ENCODE measurements at places on chromosomes 6 and 20. TPM values are rescaled to one million over a fixed set of nuclear protein-coding genes. Genes with fewer than 3 reads are reported as not detected.

DNA sequence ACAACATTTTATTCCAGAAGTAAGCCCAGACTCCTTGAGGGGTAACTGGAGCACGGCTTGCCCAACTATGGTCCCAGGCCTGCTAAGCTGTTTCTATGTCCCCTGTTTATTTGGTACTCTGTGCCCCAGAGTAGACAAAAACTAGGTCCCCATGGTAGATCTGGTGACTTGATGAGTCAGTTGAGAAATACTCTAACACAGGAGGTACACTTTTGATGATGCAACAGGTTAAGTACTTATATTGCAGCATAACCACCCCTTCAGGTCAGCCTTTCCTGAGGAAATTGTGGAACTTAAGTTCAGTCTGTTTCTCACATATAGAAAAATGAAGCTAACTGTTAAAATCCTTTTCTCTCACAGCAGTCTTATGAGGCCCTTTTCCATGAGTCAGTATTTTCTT, 19.6 kb downstream of the TTPAL start:
- ATAC-seq: peak; percentile 54

VSX1 gene
- not detected for total RNA-seq

SCGN gene
- not detected for total RNA-seq

DNA sequence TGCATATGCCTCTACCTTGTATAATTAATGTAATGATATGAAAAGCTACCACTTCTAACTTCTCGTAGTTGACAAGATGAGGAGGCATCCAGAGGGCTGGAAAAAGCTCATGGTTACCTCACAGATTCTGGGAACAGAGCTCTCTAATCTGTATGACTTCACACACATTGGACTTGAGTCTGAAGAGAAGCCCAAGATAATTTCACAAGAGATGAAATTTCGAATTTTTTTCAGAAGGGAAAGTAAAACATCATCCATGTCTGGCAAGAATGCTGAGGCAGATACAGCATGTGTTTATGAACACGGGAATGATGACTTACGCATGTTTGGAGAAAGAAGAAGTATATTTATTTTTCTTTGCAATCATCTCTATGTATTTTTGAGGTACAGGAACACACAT, 141.8 kb upstream of the TENT5A start:
- ATAC-seq: no peak

DNA sequence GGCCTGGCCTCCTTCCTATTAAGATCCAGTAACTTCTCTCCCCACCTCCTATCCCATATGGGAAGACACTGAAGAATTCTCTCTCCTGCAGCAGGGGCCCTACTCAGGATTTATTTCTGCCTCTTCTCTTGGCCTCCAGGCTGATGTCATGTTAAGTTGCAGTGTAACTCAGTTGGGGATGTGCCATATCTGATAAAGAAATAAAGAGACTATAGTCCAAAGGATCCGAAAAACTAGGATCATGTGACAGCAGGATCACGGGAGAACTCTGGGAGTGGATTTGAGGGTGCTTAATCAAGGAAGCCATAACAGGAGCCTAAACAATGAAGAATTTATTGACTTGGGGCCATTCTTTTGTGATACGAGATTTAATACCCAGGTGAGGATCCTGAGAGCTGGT, 38.5 kb upstream of the TGM6 start:
- peak; percentile 3 for ATAC-seq

ARID1B gene
- 45.7 TPM for total RNA-seq

- ATAC-seq: no peak
Measured at GRCh38 chr6:22716721-22717120, 147.4 kb downstream of the HDGFL1 start.

DNA sequence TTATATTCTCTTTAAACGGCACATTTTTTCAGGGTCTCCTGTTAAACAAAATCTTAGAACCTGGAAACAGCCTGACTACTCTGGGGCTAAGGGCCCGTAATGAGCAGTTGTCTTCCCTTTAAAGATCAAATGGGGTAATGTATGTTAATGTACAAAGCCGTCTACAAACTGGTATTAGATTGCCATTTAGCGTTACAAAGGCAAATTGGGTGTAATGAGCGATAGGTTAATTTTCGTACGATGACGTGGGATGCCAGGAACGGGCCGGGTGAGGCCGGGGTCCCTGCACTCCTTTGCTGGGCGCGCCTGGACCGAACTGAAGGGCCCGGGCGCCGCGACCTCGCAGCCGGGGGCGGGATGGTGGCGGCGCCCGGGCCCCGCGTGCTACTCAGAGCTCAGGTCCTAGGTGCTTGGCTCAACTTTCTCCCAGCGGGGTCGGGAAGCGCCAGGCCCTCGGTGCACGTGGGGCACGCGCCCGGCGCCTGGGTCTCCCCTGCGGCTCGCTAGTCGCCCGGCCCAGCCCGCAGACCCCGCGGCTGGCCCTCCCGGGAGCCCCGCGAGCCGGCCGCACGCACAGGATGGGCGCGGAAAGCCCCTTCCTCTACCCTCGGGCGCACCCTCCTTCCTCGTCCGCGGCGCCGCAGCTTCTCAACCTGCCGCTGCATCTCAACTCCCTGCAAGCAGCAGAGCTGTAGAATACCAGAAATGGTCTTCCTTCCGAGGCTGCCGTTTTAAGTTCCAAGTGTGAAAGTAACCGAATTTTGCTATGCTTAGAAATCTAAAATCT, 5.9 kb downstream of the NKX2-4 start:
- ATAC-seq: no peak

DNA sequence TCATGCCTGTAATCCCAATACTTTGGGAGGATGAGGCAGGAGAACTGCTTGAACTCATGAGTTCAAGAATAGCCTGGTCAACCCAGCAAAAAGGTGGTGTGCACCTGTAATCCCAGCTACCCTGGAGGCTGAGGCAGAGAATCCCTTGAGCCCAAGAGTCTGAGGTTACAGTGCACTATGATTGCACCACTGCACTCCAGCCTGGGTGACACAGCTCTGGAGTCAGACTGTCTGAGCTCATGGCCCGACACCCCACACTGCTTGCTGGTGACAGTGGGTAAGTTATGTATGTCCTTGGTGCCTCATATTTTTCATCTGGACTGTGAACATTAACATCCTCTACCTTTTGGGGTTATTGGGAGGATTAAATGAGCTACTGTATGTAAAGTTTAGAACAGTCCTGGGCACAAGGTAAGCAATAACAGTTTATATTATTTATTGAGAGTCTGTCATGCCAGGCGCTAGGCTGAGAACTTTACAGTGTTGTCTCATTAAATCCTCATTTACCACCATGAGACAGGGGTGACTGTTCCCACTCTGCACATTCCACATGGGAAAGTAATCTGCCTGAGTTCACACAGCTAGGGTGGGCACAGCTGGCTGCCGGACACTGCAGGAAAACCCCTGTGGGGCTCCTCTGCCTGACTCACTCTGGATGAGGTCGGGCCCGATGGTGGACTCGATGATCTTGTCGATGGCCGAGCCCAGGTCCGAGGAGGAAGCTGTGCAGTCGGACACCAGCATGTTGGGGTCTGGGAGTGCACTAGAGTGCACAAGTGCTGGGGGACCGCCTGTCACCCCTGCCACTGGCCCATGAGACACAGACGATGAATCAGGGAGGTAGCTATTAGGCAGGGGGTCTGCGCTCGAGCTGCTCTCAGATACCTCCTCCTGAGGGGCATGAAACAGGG, 2.9 kb downstream of the ZNF335 start:
- no peak for ATAC-seq

DNA sequence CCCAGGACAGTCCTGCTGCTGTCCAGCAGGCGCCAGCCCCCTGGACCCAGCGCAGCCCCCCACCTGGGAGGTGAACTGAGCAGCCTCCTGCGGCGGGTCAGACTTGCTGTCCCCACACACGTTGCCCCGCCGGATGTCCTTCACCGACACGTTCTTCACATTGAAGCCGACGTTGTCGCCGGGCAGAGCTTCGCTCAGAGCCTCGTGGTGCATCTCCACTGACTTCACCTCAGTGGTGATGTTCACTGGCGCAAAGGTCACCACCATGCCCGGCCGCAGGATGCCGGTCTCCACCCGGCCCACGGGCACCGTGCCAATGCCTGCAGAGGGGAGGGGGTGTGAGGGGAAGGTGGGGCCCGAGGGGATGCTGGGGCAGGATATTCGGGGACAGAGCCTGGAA, 8.5 kb downstream of the EEF1A2 start:
- ATAC-seq: no peak

DNA sequence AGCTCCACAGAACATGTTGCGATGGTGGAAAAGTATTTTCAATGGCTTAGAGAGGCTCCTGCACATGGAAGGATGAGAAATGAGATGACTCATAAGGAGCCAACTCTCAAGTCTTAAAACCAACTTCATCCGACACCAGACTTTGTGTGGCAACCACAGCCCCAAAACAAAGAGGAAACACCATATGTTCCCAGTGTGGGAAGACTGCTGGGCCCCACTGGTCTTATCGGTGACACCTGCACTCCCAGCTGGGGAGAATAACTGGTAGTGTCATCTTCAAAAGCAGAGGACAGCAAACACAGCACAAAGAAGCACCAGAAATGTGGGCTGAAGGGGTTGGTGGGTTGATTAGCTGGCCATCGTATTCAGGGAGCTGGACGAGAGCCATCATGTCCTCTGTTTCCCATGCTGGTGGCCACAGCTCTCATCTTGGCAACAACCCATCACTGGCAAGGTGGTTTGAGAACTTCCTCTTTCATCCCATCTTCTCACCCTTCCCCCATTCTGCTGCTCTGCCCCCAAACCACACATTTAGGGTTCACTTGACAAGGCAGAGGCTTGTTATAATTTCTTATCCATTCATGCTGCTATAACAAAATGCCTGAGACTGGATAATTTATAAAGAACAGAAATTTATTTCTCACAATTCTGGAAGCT, 46.0 kb upstream of the TASP1 start:
- no peak for ATAC-seq

DNA sequence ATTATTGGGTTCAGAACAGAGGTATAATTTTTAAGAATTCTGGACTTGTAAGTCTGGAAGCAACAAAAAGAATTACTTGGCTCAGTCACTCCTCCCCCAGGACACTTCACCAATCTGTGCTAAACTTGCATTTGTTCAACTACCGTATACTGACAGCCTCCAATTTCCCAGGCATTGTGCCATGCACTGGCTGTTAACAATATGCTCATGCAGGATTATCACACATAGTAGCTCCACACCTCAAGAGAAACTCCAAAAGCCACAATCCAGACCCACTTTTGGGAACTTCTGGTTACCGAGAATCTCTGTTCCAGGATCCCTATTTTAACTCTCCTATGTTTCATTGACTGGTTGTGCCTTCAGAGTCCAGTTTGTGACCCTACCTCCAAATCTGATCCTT, 7.7 kb downstream of the ADGRF1 start:
- peak; percentile 62 for ATAC-seq

- no peak for ATAC-seq
Measured at GRCh38 chr6:37273690-37274089, 15.7 kb upstream of the TMEM217 start.

DNA sequence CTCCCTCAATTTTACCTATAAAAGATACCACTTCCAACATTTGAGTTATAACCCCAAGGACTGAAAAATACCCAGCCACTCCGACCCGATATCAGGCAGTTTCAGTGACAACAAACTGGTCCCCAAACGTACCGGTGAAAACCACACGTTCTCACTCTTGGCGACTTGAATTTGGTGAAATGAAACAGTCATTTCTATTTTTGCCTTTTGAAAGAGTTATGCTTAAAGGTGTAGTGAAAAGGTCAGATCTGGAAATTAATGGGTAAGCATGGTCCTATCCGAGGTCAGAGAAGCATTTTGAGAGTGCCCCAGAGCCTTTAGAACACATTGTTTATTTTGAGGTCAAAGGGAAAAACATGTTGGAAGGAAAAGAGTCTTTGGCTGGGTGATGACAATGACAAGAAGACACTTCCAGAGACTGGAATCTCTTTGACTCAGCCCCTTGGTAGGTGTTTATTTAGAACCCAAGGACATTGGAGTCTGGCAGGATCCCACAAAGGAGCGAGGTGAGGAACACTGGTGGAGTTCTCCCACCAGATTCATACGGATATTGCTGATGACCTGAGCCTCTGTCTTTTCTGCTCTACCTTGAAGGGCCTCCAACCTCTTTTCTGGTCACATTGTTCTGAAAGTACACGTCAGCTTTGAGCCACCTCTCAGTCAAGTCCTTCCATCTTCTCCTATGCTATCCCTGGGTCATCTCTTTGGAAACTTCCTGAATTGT, 235.0 kb downstream of the GMPR start:
- ATAC-seq: no peak

SLC35F1 gene
- not detected for total RNA-seq

GRCh38 chr6:45514454-45515230, 136.9 kb upstream of the SUPT3H start:
- ATAC-seq: peak; percentile 89

VWA7 gene
- total RNA-seq: 1.6 TPM

DNA sequence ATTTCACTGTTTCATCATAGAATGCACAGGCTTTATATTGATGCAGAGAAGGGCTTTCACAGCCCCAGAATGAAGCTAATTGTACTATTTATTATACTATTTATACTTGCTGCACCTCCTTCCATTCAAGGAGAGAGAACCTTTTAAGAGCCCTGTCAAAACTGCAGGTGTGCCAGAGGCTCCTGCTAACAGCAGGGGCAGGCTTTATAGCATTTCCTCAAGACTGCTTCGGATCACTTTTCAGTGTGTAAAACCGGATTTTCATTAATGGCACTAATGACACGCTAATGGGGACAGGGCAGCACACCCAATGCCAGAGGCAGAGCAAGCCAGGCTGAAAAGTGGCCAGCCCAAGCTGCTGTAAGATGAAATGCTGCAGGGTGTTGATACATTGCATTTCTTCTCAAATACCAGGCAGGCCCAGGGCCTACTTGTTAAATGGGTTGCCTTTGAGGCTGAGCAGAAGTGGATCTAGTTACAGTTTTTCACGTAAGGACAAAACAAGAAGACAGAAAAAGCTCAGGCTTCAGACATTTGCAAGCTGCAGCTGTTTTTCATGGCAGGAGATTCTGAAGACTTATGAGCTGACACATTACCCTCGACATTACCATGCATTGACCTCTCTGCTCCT, 487.7 kb upstream of the BTBD3 start:
- ATAC-seq: no peak

DNA sequence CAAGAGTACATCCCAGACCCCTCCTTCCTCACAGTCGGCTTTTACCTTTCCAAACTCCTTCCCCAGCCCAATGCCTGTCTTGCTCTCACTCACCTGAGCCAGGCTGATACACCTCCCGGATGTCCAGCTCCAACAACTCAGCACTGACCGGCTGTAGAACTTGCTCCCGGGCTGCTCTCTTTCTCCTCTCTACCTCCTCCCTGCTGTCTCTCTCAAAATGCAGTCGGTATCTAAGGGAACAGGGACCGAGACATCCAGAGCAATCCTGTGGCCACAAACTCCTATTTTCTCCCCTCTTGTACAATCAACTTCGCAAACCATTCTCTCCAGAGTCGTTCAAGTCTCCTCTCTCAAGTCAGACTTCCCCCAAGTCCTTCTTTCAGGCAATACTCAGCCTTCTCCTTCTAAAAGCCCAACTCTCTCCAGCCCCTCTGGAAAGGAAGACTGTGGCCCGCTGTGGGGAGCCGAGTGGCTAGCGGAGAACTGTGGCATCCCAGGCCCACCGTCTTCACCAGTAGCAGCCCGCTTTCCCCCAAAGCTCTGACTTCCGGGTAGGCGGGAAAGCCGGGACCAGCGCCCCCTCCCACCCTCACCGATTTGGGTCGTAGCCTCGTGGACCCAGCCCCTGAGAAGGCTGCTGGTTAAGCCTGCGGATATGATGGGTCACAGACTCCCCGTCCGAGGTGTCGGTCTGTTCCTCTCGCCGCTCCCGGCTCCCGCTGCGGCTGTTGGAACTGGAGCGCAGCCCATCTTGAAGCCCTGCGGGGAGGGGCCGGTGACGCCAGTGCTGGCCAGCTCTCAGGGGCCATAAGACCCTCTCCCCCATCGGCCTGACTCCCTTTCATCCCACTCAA, 1.1 kb downstream of the GNL1 start:
- no peak for ATAC-seq
